ENCODE measurements at places on chromosomes 7 and 10.

DNA sequence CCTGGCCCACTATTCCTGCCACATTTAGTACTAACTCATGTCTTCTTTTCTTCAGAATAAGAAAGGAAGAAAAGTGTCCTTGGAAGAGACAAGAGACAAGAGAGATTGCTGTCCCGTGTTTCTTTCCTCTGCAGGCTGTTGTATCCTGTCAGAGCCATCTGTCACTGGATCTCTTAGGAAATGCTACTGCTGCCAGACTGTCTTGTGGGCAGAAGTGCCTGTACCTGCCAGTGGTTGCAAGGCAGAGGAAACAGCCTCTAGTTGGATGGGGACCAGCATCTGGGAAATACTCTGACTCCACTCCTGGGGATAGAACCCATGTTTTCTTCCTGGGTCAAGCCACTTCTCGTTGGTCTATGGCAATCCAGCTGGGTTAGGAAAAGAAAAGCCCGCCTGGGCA lies 16.7 kb upstream of the MAP3K8 start:
- no peak for DNase-seq

DNA sequence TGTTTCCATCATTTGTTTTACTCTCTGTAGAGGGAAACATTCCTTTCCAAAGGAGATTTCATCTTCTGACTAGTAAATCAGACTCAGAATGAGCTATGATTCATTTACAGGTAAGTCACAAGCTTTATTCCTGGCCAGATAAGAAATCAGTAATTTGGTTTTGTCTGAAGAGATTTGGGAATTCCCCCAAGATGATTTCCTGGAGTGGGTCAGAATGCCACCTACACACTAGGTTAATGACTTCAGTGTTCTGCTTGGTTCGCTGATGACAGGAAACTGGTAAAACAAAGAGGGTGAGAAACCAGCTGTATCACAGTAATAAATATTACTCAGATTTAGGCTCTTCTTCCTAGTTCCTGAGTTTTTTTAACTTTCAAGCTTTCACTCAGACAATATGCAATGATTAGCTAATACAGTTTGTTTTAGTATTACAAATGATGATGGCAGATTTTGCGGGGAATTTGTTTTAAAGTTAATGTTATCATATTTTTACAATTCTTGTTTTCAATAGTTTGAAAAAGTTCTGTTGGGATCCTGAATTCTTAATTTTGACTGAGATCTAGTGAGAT lies 8.3 kb upstream of the ASZ1 start:
- DNase-seq: no peak

- DNase-seq: no peak
Measured at GRCh38 chr7:95322854-95323253, 1.5 kb downstream of the PON1 start.

- no peak for DNase-seq
Measured at GRCh38 chr10:112265745-112266144, 17.5 kb upstream of the TECTB start.

DNA sequence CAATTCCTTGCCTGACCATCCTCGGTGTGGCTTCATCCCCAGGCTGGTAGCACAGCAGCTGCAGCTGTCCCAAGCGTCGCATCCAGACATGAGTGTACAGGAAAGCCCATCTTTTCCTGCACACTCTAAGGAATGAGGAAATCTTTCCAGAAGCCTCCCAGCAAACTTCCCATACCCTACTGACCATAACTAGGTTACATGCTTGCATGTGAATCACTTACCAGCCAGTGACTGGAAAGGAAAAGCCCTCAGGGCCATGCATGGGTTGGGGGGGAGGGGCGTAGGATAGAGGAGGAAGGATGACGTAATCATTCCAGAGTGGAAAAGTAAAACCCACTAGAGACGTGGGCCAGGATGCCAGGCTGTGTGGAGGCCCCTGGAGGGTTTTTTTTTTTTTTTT lies 18.9 kb upstream of the ZNF212 start:
- DNase-seq: no peak

GRCh38 chr7:134827889-134828288 lies 48.5 kb downstream of the CALD1 start:
- no peak for DNase-seq

- DNase-seq: no peak
Measured at GRCh38 chr7:26538689-26539088, 247.0 kb downstream of the SNX10 start.

GRCh38 chr10:23201837-23202236 lies 9.7 kb downstream of the PTF1A start:
- no peak for DNase-seq

GRCh38 chr7:137882806-137883205 lies 36.0 kb upstream of the DGKI start:
- DNase-seq: no peak

DNA sequence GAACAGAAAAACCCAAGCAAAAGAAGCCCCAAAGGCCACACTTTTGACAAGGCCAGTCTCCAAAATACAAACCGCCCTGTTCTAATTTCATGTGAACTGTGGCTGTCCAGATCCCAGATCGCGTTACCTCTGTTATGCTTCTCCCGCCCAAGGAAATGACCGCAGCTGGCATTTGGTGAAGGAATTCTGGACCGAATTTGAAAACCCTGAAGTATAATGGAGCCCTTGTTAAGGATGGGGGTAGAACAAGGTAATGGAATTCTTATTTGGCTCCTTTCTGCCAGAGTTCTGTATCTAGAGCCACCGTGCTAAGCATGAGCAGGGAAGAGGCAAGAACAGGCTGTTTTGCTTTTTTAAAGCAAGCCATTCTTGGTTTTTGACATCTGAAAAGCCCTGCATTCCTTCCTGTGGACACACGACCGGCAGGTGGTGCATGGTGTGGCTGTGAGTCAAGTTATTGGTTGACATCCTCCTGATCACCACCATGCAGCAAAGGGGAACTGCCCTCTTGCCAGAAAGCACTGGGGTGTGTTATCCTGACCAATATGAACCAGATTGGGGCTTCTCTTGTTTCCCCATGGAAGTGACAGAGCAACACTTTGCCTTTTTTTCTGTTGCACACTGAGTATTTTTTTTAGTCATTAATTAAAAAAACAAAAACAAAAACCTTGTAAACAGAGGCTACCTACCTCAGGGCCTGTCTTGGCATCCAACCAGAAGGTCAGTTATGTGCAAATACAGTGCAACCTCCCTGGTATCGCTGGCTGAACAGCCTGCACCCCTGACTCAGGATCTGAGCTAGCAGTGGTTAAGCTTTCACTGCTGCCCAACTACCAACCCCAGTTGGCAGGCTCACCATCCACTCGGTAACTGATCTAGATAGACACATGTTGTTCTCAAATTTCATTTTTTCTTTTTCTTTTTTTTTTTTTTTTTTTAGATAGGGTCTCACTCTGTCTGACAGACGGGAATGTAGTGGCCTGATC lies 14.2 kb downstream of the UCMA start:
- DNase-seq: peak; percentile 49

GRCh38 chr10:52951824-52952223 lies 179.2 kb upstream of the MBL2 start:
- DNase-seq: no peak

DNA sequence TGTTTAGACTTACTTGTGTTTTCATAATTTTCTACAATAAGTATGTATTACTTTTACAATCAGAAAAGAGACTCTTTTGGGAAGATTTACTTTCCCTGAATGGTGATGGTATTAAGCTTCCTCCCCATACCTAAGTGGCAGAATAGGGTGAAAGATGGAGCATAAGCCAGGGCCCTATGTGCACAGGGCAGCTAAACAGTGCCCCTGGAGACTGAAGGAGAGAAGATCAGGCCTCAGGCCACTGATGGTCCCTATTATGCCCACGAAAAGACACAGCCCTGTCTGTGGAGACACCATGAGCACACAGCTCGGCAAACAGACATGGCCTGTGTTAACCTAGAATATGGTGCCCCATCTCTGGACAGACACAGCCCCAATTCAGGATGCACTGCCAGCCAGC lies 139.4 kb downstream of the OAT start:
- no peak for DNase-seq

- DNase-seq: no peak
Measured at GRCh38 chr10:99353182-99353581, 24.0 kb downstream of the CNNM1 start.

- DNase-seq: no peak
Measured at GRCh38 chr7:70907259-70908247, 224.4 kb upstream of the GALNT17 start.

- DNase-seq: peak; percentile 82
Measured at GRCh38 chr10:100878291-100878910, 34.4 kb upstream of the SLF2 start.

DNA sequence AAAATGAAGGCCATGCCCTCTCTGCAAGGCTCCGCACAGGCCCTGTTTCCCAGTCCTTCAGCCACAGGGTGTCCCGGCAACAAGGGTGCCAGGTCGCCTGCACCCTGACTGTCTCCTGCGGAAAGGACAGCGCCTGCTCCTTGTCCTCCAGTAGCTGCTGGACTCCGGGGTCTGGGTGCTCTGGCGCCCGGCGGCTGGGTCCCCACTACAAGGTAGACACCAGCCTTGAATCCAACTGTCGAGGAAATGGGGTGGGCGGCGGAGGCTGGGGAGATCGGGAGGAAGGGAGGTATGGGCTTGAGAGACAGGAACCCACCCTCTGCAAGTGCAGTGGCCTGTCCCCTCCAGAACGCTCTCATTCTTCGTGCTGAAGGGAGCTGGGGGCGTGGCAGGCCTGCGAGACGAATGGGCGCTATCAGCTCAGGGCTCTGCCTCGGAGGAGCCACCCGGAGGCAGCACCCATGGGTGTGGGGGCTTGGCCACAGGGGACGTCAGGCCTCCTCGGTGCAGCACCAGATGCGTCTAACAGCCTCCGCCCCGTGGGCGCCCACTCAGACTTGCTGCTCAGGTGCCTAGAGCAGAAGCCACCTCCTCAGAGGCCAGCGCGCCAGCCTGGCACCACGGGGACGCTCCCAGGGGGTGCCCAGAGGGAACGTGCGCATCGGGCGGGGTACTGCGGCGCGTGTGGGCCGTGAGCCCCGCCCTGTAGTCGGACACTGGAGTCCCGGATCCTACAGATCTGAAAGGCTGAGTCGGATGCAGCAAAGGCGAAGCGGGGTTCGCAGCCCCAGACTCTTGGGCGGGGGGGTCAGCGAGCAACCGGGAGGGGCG lies 15.6 kb downstream of the ADAM8 start:
- DNase-seq: no peak

DNA sequence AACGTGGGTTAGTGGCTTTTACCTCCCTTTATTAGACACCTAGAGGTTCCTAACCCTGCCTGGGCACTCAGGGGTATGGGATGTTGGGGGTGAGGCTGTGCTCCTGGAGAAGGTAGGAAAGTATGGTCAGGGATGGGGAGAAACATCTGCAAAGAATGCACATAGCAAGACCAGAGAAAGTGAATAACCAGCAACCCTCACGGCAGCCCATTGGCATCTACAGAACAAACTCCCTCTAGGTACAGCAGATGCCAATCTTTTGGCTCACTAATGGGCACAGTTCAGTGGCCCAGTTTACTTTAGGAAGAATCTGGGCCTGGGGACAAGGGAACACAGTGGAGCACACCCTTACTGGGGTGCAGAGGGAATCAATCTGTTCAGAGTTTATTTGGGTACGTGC lies 143.9 kb downstream of the JAZF1 start:
- no peak for DNase-seq

DNA sequence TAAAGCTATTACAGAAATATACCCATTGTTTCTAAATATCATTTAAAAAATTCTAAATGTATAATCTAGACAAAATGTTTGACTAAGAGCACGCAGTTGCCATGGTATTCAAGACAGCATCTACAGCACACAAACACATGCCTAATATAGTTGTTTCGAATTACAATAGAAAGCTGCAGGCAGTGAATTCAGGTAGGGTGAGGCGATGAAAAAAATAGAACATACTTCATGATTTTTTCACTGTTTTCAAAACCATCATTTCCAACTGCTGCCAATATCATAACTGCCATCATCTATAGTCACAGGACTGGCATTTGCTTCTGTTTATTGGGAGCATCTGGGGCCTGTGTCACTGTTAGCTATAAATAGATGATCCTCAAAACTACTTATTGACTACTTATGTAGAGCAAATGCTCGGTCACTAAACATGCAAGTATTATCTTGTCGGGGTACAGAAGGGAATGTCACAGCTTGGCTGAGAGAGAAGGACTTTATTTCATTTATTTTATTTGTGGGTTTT lies 34.4 kb upstream of the OTUD1 start:
- DNase-seq: no peak

- DNase-seq: no peak
Measured at GRCh38 chr10:90964781-90965465, 44.0 kb upstream of the ANKRD1 start.

- peak; percentile 39 for DNase-seq
Measured at GRCh38 chr10:72027498-72027897, 60.9 kb downstream of the SPOCK2 start.

DNA sequence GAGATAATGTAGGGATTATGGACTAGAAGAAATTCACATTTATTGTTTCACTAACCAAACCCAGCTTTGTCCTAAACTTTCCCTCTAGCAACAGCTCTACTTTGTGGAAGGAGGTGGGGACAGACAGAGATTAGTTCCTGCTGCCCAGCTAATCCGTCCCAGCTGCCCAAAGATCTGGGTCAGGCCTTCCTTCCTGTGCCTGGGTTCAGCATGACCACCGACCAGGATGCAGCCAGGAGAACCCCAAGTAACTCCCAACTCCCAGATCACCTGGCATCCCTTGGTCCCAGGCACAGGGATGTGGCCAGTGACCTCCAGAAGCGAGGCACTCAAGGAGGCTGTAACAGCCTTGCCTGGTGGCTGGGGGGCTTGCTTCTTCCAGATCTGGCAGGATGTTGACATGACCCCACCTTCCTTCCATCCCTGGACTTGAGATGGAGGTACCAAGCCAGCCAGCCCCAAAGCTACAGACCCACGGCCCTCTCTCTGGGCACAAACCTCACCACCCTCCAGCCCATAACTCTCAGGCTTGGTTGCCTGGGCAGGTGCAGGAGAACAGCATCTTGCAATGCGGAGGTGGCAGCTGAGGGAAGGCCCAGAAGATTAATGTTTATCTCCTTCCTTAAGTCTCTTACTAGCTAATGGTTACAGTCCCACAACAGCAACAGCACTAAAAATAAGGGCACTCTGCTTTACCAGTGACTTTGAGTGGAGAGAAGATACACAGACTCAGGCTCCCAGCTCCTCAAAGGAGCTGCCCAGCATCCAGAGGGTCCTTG lies 11.1 kb downstream of the CAMK2G start:
- DNase-seq: no peak

DNA sequence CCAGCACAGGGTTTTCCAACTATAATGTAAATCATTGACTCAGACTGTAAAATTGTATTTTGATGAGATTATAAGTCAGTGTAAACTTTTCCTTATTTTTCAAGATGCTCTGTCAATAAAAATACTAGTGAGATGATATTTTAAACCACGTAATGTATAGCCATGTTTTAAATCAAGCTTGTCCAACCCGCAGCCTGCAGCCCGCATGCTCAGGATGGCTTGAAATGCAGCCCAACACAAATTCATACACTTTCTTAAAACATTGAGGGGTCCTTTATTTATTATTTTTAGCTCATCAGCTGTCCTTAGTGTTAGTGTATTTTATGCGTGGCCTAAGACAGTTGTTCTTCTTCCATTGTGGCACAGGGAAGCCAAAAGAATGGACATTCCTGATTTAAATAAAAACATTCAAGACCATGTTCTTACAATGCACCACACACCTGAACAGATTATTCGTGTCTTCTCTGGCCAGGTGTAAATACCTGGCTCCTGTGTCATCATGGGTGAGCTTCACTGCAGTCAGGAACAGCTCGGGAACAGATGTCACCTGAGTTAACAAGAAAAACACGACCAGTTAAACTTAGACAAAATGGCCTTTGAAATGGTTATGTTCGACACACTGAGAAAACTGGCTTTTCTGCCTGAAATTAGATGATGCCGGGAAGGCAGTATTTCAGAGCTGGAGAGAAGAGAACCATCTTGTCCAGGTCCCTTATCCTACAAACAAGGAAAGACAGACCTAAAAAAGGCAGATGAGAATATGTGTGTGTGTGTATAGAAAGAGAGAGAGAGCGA lies 5.9 kb downstream of the PITRM1 start:
- no peak for DNase-seq

All from HCT116 (cell line).